ENCODE measurements at places on chromosomes 16 and 17.

DNA sequence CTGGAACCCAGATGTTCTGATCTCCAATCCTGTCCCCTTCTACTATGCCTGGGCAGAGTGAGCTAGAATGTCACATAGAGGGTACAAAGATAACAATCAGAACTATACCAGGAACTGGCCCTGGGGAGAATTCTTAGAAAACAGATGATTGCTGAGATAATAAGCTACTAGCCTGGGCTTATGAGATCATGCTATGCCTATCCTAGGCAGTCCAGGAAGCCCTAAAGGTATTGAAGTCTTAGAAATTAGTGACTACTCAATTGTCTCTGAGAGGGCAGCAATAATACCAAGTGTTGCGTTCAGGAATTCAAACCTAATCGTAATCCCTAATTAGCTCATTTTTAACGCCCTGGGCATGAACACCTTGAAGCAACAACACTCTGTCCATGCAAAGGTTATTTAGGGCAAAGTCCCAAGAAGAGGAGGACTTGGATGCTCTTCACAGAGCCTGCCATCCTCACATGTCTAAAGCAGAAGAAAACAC is 77.1 kb downstream of the MMD start:
- no peak for DNase-seq

DNA sequence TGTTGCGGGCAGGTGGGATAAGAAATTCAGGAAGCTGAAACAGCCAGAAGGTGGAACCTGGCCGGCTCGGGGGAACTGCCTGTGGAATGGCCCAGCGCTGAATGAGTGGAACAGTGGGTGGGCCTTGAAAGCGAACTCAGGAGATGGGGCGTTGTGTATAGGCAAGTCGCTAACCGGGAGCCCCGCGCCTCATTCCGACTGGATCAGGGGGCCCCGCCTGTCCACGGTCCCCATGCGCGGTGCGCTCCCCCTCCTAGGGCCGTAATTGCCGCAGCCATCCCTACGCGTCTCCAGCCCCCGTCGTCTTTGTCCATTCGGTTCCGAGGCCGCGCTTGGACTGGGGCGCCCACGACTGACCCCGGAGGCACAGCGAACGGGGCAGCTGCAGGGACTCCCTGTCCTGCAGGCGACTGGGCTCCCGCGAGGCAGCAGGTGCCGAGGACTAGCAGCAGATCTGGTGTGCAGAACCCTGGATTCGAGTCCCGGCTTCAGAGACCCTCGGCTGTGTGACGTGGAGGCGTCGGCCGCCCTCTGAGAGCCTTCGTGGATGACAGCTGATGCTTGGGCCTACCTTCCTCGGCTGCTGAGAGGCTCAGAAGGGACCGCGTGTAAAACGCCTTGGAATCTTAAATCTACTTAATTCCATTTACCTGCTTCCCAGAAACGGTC is 10.9 kb upstream of the CA4 start:
- DNase-seq = no peak

GRCh38 chr17:59558039-59558438 is 7.4 kb upstream of the DHX40 start:
- DNase-seq = no peak

DNA sequence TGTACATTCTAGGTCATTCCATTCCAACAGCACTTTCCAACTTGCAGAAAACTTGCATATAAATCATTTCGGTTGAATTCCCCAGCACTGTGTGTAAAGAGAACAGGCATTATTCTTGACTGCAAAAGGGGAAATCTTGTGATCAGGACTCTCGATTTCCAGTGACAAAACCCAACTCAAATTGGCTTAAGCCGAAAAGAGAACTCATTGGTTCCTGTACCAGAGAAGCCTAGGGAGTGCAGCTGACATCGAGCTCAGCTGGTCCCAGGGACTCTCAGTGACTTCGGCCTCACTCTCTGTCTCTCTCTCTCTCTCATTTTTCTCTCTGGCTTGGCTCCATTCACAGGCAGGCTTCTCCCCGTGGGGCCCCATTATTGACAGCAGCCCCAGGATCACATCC is 30.7 kb downstream of the CD300LF start:
- DNase-seq = no peak

- no peak for DNase-seq
These were observed 2.7 kb upstream of the SNX20 start for GRCh38 chr16:50683689-50684374.

DNA sequence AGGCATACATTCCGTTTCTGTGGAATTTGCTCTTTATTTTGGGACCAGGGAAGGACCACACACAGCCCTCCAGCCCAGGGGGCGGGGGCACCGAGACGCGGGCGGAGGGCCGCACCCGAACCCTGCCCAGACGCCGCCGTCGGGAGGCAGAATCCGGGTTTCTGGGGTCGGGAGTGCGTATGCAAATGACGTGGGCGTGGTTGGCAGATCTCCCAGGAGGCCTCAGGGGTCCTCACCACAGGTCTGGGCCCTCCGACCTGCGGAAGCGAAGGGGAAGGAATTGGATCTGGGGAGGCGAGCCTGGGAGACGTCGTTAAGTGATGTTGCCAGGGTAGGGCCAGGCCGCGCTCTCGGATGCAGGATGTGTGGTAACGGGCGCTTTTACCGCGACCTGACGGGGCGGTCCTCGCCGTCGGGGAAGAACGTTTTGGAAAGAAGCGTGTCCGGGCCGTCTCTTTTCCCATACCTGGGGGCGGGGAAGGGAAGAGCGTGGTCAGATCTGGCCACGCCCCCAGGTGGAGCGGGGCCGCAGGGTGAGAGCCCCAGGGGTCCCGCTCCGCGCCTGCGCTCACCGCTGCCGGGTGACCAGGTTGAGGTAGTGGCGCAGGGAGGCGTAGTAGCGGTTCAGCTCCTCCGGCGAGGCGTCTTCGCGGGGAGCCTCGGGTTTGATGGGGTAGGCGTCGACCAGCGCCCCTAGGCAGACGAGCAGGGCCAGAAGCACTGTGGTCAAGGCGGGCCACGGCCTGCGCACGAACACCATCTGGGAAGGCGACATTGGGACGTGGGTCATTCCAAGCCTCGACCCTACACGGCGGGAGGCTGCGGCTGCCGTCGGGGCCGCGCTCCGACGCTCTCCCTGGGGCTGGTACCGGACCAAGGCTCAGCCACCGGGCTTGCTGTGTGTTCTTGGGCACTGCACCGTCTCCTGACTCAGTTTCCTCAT is 745 bp downstream of the PYY start:
- DNase-seq = no peak

DNA sequence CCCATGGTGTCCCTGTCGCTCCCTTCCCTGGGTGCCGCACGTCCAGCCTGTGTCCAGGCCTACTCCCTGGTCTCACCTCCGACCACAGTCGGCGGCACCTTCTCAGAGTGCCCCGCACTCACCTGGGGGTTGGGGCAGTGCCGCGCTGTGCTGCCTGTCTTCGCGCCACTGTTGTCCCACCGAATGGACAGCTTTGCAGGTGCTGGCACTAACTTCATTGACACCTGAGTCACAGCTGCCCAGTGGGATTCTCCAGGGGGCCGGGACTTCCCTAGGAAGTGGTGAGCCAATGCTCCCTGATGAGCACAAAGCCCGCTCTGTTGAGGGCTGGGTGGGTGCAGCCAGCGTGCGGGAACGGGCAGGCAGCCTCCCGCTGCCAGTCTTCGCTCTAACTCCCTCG is 24.3 kb upstream of the DBNDD1 start:
- DNase-seq = no peak

- DNase-seq = no peak
These were observed 44.3 kb upstream of the HELZ start for GRCh38 chr17:67289181-67289876.

DNA sequence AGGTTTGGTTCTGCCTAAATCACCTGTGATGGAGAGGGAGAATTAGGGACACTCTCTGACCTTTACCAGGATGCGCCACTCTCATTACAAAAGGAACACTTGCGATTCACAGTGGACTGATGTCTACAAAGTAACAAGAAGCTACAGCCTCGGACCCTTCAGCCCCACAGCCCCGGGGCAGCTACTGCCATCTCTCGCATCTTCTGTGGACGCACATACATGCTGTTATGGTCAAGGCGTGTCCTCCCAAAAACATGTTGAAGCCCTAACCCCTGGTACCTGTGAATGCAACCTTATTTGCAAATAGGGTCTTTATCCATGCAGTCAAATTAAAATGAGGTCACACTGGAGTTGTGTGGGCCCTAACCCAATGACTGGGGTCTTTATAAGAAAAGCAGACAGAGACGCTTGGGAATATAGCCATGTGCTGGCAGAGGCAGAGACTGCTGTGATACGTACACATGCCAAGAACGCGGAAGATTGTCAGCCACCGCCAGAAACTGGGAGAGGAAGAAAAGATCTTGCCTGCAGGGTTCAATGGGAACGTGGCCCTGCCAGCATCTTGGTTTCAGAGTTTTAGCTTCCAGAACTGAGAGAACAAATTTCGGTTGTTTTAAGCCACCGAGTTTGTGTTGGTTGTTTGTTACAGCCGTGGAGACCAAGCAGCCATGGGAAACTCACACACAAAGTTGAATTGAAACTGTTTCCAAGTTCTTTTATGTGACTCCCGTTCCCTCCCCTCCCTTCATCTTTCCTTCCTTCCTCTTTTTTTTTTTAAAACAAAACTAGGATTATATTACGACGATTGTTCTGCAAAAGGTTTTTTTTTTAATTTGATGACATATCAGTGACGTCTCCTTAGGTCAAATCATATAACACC is 23.1 kb downstream of the ATP2C2 start:
- no peak for DNase-seq

DNA sequence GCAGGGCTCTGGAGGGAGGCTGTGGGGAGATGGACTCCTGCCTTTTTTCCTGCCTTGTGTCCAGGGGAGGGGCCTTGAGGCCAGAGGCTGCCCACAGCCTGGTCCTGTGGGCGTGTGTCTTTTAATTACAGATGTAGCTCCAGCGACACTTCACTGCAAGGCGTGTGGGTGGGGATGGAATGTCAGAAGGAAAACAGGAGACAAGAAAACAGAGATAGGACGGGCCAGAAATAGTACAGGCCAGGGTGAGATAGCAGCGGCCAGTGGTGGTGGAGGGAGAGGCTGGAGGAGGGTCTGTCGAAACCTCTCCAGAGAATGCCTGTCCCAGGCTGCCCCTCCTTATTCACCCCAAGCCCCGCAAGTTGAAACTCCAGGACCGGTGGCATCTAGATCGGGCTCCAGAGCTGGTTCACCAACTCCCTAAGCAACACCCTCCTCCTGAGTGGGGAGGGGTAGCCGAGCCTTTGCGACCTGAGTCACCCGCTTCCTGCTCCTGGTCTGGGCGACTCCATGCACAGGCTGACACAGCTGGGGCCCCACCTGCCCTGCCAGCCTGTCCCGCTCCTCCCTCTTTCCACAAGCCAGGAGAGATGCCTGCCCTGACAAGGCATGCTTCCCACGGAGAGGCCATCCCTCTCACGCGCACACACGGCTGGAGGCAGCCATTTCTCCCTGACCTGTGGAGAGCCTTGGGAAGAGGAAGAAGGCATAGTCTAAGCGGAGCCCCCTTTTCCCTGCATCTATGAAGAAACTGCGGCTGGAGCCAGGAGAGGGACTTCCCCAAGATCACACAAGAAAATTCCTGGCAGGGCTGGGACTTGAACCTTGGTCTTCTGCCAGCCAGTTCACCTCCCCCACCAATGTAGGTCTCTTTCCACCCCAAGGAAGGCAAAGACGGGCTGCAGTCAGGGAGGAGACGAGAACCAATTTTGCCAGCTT is 6.6 kb upstream of the JUP start:
- DNase-seq = no peak

GRCh38 chr16:83561876-83562275 is 245.9 kb upstream of the HSBP1 start:
- DNase-seq = no peak

- DNase-seq = no peak
These were observed 23.3 kb downstream of the PHF12 start for GRCh38 chr17:28928061-28928460.

GRCh38 chr16:79062336-79062735 is 538.2 kb downstream of the MAF start:
- no peak for DNase-seq

GRCh38 chr16:17591655-17592405 is 121.1 kb upstream of the XYLT1 start:
- no peak for DNase-seq

DNA sequence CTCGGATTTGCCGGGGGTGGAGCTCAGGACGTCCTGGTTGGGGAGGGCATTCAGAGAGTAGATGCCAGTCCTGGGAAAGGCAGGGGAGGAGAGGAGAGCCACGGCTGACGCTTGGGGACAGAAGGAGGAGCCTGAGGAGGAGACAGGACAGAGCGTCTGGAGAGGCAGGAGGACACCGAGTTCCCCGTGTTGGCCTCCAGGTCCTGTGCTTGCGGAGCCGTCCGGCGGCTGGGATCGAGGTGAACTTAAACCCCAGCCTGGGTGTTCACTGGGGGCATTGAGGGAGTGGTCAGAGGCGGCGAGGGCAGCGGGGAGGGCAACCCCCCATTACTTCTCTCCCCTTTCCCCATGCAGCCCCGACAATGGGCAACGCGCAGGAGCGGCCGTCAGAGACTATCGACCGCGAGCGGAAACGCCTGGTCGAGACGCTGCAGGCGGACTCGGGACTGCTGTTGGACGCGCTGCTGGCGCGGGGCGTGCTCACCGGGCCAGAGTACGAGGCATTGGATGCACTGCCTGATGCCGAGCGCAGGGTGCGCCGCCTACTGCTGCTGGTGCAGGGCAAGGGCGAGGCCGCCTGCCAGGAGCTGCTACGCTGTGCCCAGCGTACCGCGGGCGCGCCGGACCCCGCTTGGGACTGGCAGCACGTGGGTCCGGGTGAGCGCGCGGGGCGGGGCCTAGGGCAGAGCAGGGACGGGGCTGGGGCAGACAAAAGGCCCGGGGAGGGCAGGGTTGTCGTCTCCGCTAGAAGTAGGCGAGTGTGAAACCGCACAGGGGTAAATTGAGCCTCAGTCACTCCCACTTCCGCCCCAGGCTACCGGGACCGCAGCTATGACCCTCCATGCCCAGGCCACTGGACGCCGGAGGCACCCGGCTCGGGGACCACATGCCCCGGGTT is 3.7 kb downstream of the NOL3 start:
- DNase-seq = no peak

GRCh38 chr17:3282901-3283300 is 15.3 kb downstream of the OR3A1 start:
- DNase-seq = no peak

DNA sequence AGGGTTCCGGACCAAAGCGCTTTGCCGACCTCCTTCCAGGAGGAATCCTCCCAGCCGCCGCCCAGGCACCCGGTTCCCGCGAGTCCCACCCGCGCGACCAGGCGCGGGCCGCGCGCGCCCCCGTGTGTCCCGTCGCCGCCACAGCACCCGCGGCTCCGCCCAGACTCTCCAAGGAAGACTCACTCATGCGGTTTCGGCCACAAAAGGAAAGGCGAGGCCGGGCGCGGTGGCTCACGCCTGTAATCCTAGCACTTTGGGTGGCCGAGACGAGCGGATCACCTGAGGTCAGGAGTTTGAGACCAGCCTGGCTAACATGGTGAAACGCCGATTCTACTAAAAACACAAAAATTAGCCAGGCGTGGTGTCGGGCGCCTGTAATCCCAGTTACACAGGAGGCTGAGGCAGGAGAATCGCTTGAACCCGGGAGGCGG is 3.5 kb upstream of the PKMYT1 start:
- DNase-seq = no peak

All from esophagus squamous epithelium (tissue), 5 donors.